ENCODE measurements at places on chromosomes 4 and X. TPM values are rescaled to one million over a fixed set of nuclear protein-coding genes. Genes with fewer than 3 reads are reported as not detected.

- DNase-seq = no peak
These were observed 356.9 kb downstream of the STPG2 start for GRCh38 chr4:97786306-97786920.

RENBP gene
- 1.2 TPM for polyA plus RNA-seq

PPEF2 gene
- not detected for polyA plus RNA-seq

MTTP gene
- polyA plus RNA-seq = not detected
